ENCODE measurements at places on chromosomes 16 and 17. TPM values are rescaled to one million over a fixed set of nuclear protein-coding genes. Genes with fewer than 3 reads are reported as not detected.

- DNase-seq = peak; percentile 37
Observed at GRCh38 chr17:32445074-32445415, 735 bp downstream of the PSMD11 start.

DNA sequence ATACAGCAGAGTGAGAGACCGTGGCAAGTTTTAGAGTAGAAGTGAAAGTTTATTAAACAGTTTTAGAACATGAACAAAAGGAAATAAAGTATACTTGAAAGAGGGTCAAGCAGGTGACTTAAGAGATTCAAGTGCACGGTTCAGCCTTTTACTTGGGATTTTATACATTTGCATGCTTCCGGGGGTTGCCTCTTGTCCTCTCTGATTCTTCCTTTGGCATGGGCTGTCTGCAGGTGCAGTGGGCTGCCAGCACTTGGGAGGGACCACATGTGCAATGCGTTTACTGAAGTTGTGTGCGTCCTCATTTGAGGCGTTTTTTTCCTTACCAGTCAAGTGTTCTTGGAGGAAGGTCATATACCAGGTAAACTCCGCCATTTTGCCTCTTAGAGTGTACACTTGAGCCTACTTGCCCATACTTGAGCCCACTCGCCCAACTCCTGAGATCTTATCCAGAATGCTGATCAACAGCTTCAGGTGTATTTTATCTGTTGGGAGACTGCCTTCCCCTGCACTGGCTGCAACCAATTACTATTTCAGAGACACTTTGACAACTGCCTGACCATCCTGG, 195.2 kb downstream of the IRX5 start:
- no peak for DNase-seq

GRCh38 chr17:17603895-17604225, 12.4 kb upstream of the PEMT start:
- DNase-seq = no peak

- DNase-seq = no peak
Observed at GRCh38 chr16:10833271-10833670, 14.7 kb upstream of the TVP23A start.

DNA sequence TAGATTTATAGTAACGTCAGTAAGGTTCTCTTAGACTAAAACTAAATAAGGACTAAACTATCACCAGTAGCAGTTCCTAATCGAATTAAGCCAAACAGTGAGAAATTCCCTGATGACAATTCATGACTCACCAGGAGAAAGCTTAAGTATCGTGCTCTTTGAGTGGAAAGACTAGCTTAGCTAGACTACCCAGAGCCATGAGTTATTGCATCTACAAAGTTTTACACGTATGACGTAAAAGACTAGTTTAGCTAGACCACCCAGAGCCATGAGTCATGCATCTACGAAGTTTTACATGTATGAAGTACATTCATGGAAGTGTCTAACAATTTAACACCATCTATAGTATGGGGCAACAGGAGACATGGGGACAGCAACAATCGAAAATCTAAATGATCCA, 36.6 kb downstream of the UBE2G1 start:
- no peak for DNase-seq

DNA sequence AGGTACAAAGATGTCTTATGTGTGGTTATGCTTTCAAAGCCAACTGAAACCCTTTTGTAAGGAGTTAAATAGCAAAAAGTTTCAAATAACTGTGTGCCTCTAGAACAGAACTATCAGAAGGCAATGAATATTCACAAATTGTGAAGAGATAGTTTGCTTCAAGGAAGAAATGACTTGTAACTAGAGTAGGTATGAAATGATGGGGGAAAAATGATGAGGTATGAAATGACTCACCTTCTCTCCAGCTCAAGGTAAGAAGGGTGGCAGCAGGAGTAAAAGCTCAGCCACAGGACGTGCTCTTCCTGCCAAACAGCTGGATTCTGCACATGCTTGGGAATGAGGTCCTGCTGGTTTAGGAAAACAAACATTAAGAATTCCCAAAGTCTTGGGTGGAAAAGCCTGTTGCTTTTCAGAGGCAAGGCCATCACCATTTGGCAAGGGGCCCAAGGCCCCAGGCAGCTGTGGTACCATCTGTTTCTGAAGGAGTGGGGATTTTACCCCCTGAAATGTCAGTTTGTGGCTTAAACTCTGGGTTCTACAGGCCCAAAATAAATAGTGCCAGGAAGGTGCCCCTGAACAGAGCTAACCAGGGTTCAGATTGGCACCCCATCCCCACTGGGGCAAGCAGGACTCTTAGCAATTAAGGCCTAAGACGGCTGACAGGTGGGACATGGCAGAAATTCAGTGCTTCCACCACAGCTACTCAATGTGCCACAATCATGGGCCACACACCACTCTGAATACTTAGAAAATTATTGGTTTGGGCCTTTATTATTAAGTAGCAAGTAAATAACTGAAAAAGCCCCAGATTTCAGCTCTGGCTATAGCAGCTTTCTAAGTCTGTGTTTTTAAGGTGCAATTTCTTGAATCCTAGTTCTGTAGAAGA, 13.3 kb downstream of the HERPUD1 start:
- no peak for DNase-seq

DNA sequence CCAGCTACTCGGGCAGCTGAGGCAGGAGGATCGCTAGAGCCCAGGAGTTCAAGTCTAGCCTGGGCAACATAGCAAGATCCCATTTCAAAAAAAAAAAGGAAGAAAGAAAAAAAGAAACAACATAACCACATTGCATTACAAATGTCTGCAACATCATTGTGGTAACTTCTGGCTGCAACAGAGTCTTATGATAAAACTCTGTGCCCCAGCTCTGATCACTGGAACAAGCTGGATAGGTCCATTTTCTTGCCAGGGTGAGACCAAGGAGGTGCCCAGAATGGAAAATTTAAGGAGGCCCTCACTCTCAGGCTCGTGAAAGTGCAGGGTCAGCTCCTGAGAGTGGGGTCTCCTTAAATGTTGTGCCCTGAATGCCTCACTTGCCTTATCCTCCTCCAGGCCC, 37.8 kb upstream of the KDM8 start:
- DNase-seq = no peak

- DNase-seq = no peak
Observed at GRCh38 chr16:24995033-24995432, 20.1 kb downstream of the ARHGAP17 start.

GRCh38 chr16:72974142-72974769, 73.7 kb downstream of the ZFHX3 start:
- DNase-seq = no peak

The ANKRD40CL gene
- not detected for total RNA-seq

The PPP1R27 gene
- not detected for total RNA-seq

The AGRP gene
- not detected for total RNA-seq

All from left cardiac atrium (tissue), 4 donors.